Myocyte (in vitro differentiated cells): ENCODE measurements at places on chromosomes 5 and 9. TPM values are rescaled to one million over a fixed set of nuclear protein-coding genes. Genes with fewer than 3 reads are reported as not detected.

ECPAS gene
- 94.3 and 98.0 TPM in 2 replicates for total RNA-seq

ANKRD55 gene
- not detected in 2 replicates for total RNA-seq

SYNPO gene
- 7.8 and 8.1 TPM in 2 replicates for total RNA-seq

NMRK1 gene
- 39.0 and 42.6 TPM in 2 replicates for total RNA-seq

ASTN2 gene
- 25.3 and 28.5 TPM in 2 replicates for total RNA-seq

JAK2 gene
- total RNA-seq: 10.7 and 13.3 TPM in 2 replicates

TJP2 gene
- total RNA-seq: 12.2 and 13.5 TPM in 2 replicates

HTR1A gene
- total RNA-seq: not detected in 2 replicates

IFNE gene
- total RNA-seq: 0.31 TPM in 1 of 2 replicates, not detected in the other

GABRA6 gene
- total RNA-seq: not detected in 2 replicates

CARD9 gene
- total RNA-seq: 0.21 and 0.91 TPM in 2 replicates

AMBP gene
- 0.36 and 1.5 TPM in 2 replicates for total RNA-seq

FSTL4 gene
- total RNA-seq: 0.11 and 0.36 TPM in 2 replicates

WDR38 gene
- 0.16 TPM in 1 of 2 replicates, not detected in the other for total RNA-seq

IL33 gene
- total RNA-seq: 0.10 TPM in 1 of 2 replicates, not detected in the other

MYO10 gene
- total RNA-seq: 45.9 and 60.9 TPM in 2 replicates

CAVIN4 gene
- 205 and 311 TPM in 2 replicates for total RNA-seq

IQGAP2 gene
- total RNA-seq: 0.16 TPM in 1 of 2 replicates, not detected in the other

HSPB3 gene
- 270 and 498 TPM in 2 replicates for total RNA-seq

TMEM215 gene
- total RNA-seq: not detected in 2 replicates

RAD23B gene
- 225 and 232 TPM in 2 replicates for total RNA-seq

SH3RF2 gene
- 1.1 and 1.9 TPM in 2 replicates for total RNA-seq

PCDHGA8 gene
- 1.6 and 2.2 TPM in 2 replicates for total RNA-seq

NDUFS4 gene
- 103 and 104 TPM in 2 replicates for total RNA-seq

PTGDS gene
- total RNA-seq: 126 and 177 TPM in 2 replicates

OTP gene
- not detected in 2 replicates for total RNA-seq

RAB3C gene
- not detected in 2 replicates for total RNA-seq

PCDHGA1 gene
- 5.2 and 5.9 TPM in 2 replicates for total RNA-seq

PIK3R1 gene
- 13.8 and 27.1 TPM in 2 replicates for total RNA-seq

PRDM9 gene
- not detected in 2 replicates for total RNA-seq

CRB2 gene
- total RNA-seq: not detected in 2 replicates

MUSK gene
- total RNA-seq: 124 and 139 TPM in 2 replicates

SLC27A4 gene
- 29.7 and 32.4 TPM in 2 replicates for total RNA-seq

AHRR gene
- total RNA-seq: 74.8 and 106 TPM in 2 replicates

SPATA6L gene
- total RNA-seq: 0.16 and 0.21 TPM in 2 replicates

PPIP5K2 gene
- 29.3 and 31.8 TPM in 2 replicates for total RNA-seq

EPB41L4B gene
- total RNA-seq: 0.10 and 0.70 TPM in 2 replicates

MAN2A1 gene
- 84.9 and 92.2 TPM in 2 replicates for total RNA-seq

FAM81B gene
- not detected in 2 replicates for total RNA-seq

UGT3A2 gene
- not detected in 2 replicates for total RNA-seq

SPAG8 gene
- total RNA-seq: 3.4 TPM in 2 replicates

ABLIM3 gene
- total RNA-seq: 126 and 220 TPM in 2 replicates

ZNF300 gene
- total RNA-seq: 3.3 TPM in 2 replicates

PCDHB9 gene
- total RNA-seq: 6.8 TPM in 2 replicates

PKN3 gene
- 2.0 TPM in 2 replicates for total RNA-seq

NRARP gene
- 1.2 and 2.0 TPM in 2 replicates for total RNA-seq

CTXN3 gene
- not detected in 2 replicates for total RNA-seq

NOXA1 gene
- 1.2 and 3.1 TPM in 2 replicates for total RNA-seq
